Endodermal cell (in vitro differentiated cells): ENCODE measurements at places on chromosomes 2 and 18.

GRCh38 chr2:114517580-114517979, 75.1 kb downstream of the DPP10 start:
- DNase-seq: no peak

GRCh38 chr2:234968631-234969305, 17.0 kb downstream of the SH3BP4 start:
- DNase-seq: no peak

DNA sequence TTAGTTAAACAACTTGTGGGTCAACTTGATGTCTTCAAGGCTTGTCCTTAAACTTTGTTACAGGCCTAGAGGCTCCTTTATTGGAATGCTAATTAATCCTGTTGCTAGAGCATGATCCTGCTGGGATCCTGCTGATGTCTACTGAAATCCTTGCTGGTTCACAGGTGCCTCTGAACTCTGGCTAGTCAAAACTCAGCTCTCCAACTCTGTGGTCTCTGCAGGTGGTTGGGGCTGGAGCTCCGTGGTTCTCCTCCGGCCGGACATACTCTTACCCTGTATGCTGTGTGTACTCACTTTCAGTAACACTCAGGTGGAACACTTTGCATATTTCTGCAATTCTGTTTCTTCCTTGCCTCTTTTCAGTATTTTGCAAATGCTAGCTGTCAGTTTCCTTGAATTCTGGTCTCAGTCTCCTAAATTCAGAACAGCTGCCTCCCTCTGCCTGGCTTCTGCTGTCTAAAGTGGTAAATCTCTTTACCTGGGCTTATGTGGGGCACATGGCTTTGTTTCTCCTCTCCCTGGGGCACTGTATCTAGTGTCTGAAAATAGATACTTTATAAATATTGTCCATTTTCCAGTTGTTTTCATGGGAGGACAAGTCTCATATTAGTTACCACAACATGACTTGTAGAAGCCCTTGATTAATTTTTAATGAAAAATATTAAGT, 113.0 kb downstream of the ATP9B start:
- DNase-seq: peak; percentile 79

DNA sequence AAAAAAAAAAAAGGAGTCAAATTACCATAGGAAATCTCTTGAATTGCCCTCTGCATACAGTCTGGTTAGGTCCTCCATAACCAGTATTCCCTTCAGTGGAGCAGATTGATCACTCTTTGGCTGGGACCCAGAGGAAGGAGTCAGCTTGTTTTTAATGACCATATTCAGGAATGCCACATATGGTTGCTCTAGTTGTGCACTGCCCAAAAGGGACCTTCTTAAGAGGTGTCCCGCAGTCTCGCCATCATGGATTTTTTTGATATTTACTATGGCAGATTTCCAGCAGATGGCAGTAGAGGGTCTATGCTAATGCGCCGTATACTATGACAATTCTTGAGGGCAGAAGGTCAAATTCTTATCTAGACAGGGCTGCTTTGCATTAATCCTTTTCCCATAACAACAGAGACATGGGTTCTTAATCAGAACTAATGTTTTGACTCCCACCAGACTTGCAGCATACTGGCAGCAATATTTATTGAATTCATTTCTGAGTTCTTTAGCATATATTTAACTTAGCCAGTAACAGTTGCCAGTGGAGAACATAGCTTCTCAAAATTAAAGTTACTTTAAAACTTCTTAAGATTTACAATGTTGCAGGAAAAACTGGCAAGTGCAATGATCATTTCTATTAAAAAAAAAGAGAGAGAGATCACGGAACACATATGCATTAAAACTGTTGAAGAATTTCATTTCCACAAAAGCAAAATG, 31.8 kb upstream of the INPP4A start:
- DNase-seq: peak; percentile 72

- DNase-seq: no peak
These were observed 309.9 kb downstream of the PIEZO2 start for GRCh38 chr18:10839421-10839820.

GRCh38 chr2:20447437-20448245, 767 bp downstream of the RHOB start:
- DNase-seq: peak; percentile 74

GRCh38 chr2:56676966-56677365, 493.2 kb downstream of the CCDC85A start:
- DNase-seq: no peak

DNA sequence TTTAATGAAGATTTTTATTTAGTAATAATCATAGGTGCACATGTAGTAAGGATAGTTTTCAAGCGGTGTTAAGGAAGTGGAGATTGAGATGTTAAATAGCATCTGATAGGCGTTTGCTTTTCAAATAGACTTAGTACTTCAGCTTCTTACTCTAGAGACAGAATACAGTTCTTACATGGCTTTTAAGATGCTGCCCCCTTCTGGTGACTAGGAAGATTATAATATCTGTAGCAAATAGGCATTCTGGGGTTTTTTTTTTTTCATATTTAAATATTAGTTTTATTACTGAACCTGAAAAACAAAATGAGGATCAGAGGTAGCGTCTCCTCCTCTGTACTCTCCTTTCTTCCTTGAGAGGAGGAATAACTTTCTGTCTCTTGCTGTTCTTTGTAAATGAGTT, 100.2 kb downstream of the AGAP1 start:
- no peak for DNase-seq

DNA sequence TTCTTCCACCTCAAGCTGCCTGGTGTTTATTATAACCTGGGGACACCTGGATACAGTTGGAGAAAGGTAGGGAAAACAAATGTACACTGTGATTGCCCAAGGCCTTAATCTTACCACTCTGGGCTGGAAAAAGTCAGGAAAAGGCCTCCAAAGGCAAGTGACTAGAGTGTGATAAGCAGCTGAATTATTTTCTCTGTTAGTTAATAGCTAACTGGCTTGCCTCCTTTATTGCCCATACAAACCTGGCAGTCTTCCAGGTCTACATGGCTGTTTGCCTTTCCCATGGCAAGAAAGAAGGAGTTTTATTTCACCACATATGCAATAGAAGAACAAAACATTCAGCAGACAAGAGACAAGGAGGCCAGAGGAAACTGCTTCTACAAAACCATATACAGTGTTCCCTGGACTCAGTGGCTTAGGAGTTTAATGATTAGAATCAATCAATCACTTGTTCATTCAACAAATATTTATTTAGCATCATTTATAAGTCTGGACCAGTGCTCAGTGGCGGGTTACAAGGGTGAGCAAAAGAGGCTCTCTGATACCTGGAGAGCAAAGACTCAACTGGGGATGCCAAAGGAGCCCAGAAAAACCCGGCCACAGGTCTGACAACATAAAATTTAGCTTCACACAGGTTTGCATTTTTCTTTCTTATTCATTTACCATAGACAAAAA, 27.5 kb upstream of the SUCLG1 start:
- DNase-seq: no peak

- no peak for DNase-seq
These were observed 1.5 kb downstream of the GRHL1 start for GRCh38 chr2:9952856-9953503.

GRCh38 chr2:205673312-205673711, 9.0 kb upstream of the NRP2 start:
- DNase-seq: no peak

- DNase-seq: no peak
These were observed 309.9 kb upstream of the RAB12 start for GRCh38 chr18:8299054-8299980.

DNA sequence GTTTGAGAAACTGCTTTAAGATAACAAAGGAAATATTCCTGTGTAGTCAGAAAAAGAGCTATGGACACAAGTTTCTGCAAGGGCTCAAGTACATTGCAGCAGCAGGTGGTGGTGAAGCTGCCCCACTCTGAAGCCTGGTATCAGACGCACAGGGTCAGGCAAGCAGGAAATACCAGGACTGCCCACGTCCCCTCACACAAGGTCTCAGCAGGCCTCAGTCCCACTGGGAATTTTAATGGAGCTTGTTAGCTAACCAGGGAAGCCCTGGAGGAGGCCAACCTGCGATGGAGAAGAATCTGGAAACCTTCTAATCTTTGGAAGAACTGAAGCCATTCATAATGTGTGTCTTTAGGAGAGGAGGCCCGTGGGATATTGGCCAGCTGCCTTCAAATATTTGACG, 168.3 kb downstream of the UXS1 start:
- DNase-seq: no peak

DNA sequence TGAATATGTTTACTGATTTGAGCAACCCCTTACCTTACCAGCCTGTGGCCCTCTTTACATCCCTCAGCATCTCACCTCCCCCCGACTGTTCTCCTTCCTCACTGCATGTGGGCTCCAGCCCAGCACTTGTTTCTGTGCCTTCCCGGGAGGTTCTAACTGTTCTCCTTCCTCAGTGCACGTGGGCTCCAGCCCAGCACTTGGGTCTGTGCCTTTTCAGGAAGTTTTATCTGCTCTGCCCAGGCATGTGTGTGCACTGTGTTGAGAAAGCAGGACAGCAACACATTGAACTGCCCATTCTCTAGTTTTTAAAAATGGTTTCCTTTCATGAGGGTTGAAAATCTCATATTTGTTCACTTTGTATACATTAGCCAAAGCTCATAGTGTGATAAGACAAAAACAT, 158.4 kb downstream of the ATP9B start:
- no peak for DNase-seq

DNA sequence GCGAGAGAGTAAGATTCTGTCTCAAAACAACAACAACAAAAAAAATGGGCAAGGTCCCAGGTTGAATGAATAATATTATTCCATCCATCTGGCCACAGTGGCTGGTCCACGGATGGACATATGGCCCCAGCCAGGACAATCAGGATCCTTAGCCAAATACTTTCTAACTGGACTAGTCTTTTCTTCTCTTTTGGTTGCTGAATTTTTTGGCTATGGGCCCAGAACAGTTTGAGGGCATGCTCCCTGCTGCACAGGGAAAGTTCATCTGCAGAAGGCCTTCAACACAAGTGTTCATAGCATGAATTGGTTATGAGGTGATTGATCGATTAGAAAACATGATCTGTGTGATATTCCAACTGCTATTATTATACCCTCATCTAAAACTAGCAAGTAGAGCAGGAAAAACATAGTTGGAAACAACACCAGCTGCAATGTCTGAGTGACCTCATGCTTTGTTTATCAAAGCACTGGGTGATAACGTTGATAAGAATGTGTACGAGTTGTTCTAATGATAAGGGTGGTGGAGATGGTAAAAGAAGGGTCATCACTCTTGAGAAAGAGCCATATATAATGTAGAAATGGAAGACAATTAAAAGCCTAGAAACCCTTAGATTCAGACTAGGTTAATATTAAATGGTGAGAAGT, 47.8 kb upstream of the RNF103 start:
- DNase-seq: no peak

GRCh38 chr2:96623116-96623515, 15.0 kb downstream of the KANSL3 start:
- DNase-seq: no peak

DNA sequence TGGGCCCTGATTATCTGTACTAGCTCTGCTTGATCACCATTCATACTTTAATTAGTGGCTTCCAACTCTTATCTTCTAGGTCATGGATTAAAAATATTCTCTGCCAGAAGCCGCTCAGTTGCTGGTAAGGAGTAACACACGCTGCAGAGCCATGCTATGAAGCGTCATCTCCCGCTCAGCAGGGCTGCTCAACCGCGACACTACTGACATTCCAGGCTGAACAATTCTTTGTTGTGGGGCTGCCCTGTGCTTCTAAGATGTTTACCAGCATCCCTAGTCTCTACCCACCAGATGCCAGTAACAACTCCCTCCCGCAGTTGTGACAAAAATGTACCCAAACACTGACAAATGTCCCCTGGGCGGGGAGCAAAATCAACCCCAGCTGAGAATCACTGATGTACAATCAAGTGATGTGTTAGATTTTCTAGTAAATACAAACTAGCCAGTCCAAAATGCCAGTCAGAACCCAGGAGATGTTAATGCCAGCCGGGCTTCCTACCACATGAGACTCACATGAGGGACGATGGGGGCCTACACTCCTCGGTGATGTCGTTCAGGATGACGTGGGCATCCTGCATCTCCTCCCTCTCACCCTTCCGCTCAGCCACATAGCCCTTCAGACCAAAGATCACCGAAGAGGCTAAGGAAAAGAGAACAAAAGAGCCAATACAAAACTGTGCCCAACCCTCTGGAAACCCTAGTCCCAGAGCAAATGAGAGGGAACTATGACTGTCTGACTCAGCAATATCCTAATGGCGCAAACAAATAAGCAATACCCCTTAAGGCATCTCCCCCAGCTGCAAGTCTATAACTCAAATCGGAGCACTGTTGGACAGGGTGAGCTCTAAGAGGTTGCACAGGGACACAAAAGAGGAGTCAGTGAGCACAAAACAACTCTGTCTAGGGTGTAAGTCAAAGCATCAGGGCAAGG, 15.6 kb downstream of the ILKAP start:
- DNase-seq: no peak

- no peak for DNase-seq
These were observed 4.9 kb upstream of the IL1B start for GRCh38 chr2:112841295-112842044.

GRCh38 chr18:22547807-22548561, 130.3 kb upstream of the CTAGE1 start:
- no peak for DNase-seq

GRCh38 chr18:30446605-30447004, 595.9 kb downstream of the DSC3 start:
- DNase-seq: no peak

- peak; percentile 55 for DNase-seq
These were observed 509.7 kb downstream of the TDRD15 start for GRCh38 chr2:21633466-21633865.

GRCh38 chr2:567865-568638, 109.2 kb downstream of the TMEM18 start:
- DNase-seq: no peak

GRCh38 chr2:232085826-232086425, 124.4 kb downstream of the DIS3L2 start:
- no peak for DNase-seq

DNA sequence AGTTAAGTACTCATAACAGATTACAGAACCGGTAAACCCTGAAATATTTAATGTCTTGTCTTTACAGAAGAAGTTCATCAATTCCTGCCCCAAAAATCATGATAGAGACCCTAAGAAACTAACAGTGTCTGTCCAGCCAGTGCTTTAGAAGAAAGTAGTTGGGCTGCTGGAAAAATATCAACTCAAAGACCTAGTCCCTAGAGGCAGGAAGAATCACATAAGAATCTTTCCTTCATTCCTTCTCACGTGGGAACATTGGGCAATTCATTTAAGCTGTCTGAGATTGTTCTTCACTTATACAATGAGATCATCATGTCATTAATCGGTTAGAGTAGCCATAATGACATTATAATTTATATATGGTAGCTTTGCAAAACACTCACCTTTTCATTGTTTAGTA, 156.4 kb downstream of the CCBE1 start:
- no peak for DNase-seq

DNA sequence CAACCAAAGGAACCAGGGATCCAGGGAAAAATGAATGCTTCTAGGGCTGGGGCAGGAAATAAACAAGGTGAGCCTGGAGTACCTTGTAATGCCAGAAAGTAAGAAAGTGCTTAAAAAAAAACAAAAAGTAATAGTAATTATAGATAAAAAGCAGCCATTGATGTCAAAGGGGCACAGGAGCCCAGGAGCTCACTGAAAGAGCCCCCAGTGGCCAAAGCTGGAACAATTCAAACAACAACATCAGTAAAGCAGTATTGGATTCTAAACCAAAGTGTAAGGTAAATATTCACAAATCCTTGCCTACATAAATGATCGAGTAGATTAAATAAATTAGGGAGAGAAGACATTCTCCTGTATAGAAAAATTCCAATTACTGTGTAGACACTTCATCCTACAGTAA, 114.3 kb upstream of the ARL4C start:
- DNase-seq: peak; percentile 62
